ENCODE measurements at places on chromosomes 6 and 20. TPM values are rescaled to one million over a fixed set of nuclear protein-coding genes. Genes with fewer than 3 reads are reported as not detected.

DNA sequence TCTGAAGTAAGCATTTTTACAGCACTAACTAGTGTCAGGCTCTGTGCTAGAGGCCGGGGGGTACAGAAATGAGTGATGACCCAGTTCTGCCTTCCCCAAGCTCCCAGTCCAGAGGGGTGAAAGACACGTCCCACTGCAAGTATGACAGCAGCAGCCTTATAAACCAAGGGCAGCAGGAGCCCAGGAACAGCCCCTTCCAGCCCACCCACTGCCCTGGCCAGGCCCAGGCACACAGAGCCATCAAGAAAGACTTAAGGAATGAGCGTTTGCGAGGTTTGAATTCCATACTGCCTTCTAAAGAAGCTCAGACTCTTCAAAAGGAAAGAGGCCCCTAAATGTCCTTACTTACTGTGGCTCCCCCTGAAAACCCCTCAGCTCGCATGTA lies 10.0 kb downstream of the TRERF1 start:
- ATAC-seq, result no peak

GRCh38 chr20:1830240-1830639 lies 65.0 kb upstream of the SIRPA start:
- peak; percentile 95 for ATAC-seq

GRCh38 chr6:74070091-74070490 lies 374.1 kb downstream of the CD109 start:
- ATAC-seq, result no peak

NKX2-2 gene
- 0.23 TPM for total RNA-seq

COL9A1 gene
- 6.7 TPM for total RNA-seq

WFDC5 gene
- total RNA-seq, result not detected

Measured in motor neuron (in vitro differentiated cells).